ENCODE measurements at places on chromosomes 7 and 10. TPM values are rescaled to one million over a fixed set of nuclear protein-coding genes. Genes with fewer than 3 reads are reported as not detected.

CUBN gene
- 0.40 TPM for total RNA-seq

ZNF485 gene
- total RNA-seq = 7.1 TPM

IL6 gene
- 0.35 TPM for total RNA-seq

MRC1 gene
- not detected for total RNA-seq

ANKRD30A gene
- not detected for total RNA-seq

RELN gene
- not detected for total RNA-seq

INHBA gene
- total RNA-seq = 1.2 TPM

GIMAP7 gene
- total RNA-seq = 40.5 TPM

LUC7L2 gene
- total RNA-seq = 172 TPM

SPDYE2 gene
- not detected for total RNA-seq

LEP gene
- total RNA-seq = not detected

FFAR4 gene
- not detected for total RNA-seq

CRHR2 gene
- total RNA-seq = not detected

NEUROG3 gene
- not detected for total RNA-seq

TRIL gene
- total RNA-seq = 0.12 TPM

UNCX gene
- not detected for total RNA-seq

HOXA9 gene
- total RNA-seq = not detected

ASB15 gene
- total RNA-seq = not detected

COL17A1 gene
- total RNA-seq = not detected

IDI2 gene
- not detected for total RNA-seq

HIPK2 gene
- total RNA-seq = 26.1 TPM

WIPF3 gene
- total RNA-seq = not detected

WDFY4 gene
- total RNA-seq = 0.05 TPM

VAX1 gene
- not detected for total RNA-seq

OR6B1 gene
- not detected for total RNA-seq

GLI3 gene
- total RNA-seq = not detected

RBM48 gene
- 17.3 TPM for total RNA-seq

LRRC4 gene
- total RNA-seq = 2.2 TPM

BMPR1A gene
- 10.5 TPM for total RNA-seq

NUTM2A gene
- total RNA-seq = not detected

NEURL1 gene
- total RNA-seq = 2.8 TPM

TMEM229A gene
- total RNA-seq = not detected

LRRC17 gene
- total RNA-seq = not detected

COL13A1 gene
- total RNA-seq = not detected

SH3PXD2A gene
- 8.5 TPM for total RNA-seq

SFTPA1 gene
- not detected for total RNA-seq

AKR1B15 gene
- total RNA-seq = not detected

ZPBP gene
- not detected for total RNA-seq

CC2D2B gene
- total RNA-seq = not detected

TET1 gene
- 1.2 TPM for total RNA-seq

SYNPO2L gene
- total RNA-seq = 0.05 TPM

AGFG2 gene
- 112 TPM for total RNA-seq

LLCFC1 gene
- total RNA-seq = not detected

MKX gene
- total RNA-seq = not detected

HECW1 gene
- total RNA-seq = not detected

SMO gene
- total RNA-seq = 0.37 TPM

ARHGAP21 gene
- total RNA-seq = 46.7 TPM

MRLN gene
- 0.82 TPM for total RNA-seq

BRI3 gene
- total RNA-seq = 66.8 TPM

NUTM2E gene
- 0.19 TPM for total RNA-seq

PIK3CG gene
- total RNA-seq = 28.1 TPM

PTPN20 gene
- 0.28 TPM for total RNA-seq

RARRES2 gene
- total RNA-seq = not detected

ACTA2 gene
- total RNA-seq = 8.9 TPM

AP5Z1 gene
- total RNA-seq = 44.4 TPM

EN2 gene
- not detected for total RNA-seq

SPDYE3 gene
- total RNA-seq = not detected
